Chondrocyte (in vitro differentiated cells): ENCODE measurements at places on chromosomes 4 and X. TPM values are rescaled to one million over a fixed set of nuclear protein-coding genes. Genes with fewer than 3 reads are reported as not detected.

Gene SNCA
- 3.1 to 5.0 TPM (median 3.9 TPM) in 3 replicates for total RNA-seq

Gene DRP2
- total RNA-seq, result 0.23 to 0.92 TPM (median 0.37 TPM) in 3 replicates

Gene HSFX1
- 1.6 to 2.1 TPM (median 2.1 TPM) in 3 replicates for total RNA-seq

Gene EVC2
- total RNA-seq, result 2.8 to 5.5 TPM (median 5.5 TPM) in 3 replicates

Gene HDX
- total RNA-seq, result 4.0 to 4.5 TPM (median 4.2 TPM) in 3 replicates

- DNase-seq, result no peak
These were observed 187.6 kb downstream of the TSPAN5 start for GRCh38 chr4:98470831-98471230.

- no peak for DNase-seq
These were observed 2.0 kb upstream of the SYP start for GRCh38 chrX:49202022-49202421.

DNA sequence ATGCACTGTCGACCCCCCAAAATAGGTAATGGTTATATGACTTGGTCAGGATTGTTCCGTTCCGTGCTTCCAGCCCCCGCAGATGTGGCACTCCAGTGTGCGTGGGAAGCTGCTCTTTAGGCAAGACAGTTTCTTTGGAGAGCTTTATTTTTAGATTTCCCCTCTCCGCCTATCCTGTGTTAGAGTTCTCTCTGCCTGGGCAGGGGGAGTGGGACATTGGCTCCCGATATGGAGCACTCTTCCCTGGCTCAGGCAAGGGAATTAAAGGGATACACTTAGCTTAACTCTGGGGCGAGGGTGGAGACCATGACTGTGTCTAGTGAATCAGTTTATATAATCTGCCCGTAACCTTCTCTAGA, 36.0 kb downstream of the DLG3 start:
- DNase-seq, result no peak

- no peak for DNase-seq
These were observed 118.2 kb upstream of the STX18 start for GRCh38 chr4:4659871-4660651.

DNA sequence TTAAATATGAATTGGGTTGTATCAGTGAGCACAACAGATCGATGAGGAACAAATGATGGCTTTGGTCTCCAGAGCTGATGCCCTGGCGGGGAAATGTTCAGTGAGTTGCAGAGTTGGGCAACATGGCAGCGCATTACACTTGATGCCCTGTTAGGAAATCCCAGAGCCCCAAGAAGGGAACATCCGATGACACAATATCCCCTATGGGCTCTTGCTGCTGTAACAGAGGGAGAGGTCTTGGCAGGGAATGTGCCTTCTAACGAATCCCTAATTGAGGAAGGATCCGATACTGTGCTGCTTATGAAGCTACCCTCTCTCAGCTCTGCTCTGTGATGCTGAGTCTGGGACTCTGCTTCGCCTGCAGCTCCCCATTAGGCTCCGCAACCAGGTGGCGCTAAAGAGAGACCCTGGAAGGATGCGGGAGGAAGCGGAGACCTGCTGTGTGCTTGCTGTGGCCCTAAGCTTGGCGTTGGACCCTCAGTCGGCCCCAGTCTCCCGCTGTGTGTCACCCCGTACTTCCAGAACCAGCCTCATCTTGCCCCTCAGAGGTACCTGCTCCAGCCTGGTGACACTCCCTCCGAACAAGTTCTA, 38.9 kb downstream of the PDHA1 start:
- DNase-seq, result no peak

- DNase-seq, result no peak
These were observed 51.8 kb downstream of the PHOX2B start for GRCh38 chr4:41696763-41697162.

DNA sequence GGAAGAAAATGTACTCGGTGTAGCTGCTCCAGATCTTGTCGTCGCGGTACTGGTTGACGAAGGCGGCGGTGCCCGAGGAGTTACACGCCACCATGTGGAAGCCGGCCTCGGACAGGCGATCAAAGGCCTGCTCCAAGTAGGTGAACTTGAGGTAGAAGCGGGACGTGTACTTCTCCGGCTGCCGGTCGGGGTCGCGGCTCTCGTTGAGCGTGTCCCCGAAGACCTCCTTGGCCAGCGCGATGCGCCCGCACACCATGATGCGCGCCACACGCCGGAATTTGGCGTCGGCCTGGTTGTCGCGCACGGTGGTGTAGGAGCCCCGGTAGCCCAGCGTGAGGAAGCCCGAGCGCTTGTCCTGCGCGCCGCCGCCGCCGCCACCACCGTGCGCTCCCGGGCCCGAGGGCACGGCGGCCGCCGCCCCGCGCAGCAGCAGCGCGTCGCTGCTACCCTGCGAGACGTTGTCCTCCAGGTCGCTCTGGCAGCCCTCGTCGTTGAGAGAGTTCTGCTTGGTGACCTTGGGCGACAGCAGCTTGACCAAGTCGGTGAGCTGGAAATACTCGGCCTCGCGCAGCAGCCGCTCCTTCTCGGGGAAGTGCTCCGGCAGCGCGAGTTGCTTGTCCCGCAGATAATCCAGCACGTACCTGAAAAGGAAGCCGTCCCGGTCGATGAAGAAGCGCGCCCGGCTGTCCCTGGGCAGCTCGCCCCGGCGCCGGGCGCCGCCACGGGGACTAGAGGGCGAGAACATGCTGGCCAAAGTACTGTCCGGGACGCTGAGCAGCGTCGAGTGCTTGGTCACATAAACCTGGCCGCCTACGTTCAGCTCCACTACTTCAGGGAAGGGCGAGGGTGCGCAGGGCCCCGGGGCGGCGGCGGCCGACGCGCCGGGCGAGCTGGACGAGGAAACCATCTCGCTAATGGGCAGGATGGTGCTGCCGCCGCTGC, 775 bp downstream of the KCTD8 start:
- DNase-seq, result peak; percentile 89

DNA sequence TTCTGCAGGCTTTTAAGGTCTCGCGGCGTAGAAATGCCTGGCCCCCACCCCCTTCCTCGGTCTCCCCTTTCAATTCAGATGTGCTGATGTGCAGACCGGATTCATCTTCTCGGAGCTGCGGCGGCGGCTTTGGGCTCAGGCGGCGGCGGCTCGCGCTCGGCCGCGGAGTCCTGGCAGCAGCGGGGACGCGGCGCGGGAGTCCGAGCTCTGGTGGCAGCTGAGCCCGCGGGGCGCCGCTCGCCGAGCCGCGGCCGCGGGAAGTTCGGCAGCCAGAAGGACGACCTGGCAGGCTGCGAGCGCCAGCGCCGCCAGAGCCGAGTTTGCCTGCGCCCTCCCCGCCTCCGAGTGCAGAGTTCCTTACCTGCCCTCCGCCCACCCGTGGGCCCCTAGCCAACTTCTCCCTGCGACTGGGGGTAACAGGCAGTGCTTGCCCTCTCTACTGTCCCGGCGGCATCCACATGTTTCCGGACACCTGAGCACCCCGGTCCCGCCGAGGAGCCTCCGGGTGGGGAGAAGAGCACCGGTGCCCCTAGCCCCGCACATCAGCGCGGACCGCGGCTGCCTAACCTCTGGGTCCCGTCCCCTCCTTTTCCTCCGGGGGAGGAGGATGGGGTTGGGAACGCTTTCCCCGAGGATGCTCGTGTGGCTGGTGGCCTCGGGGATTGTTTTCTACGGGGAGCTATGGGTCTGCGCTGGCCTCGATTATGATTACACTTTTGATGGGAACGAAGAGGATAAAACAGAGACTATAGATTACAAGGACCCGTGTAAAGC, 448 bp downstream of the TLL1 start:
- peak; percentile 86 for DNase-seq

DNA sequence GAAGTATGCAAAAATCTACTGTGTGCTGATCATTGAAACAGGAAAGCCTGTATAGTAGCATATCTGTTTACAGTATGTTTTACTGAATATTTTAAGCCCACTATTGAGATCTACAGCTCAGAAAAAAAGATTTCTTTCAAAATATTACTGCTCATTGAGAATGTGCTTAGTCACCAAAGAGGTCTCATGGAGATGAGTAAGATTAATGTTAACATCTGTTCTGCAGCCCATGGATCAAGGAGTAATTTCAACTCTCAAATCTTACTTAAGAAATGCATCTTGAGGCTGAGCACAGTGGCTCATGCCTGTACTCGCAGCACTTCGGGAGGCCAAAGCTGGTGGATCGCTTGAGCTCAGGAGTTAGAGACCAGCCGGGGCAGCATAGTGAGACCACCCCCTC, 3.3 kb downstream of the RNF4 start:
- DNase-seq, result no peak

DNA sequence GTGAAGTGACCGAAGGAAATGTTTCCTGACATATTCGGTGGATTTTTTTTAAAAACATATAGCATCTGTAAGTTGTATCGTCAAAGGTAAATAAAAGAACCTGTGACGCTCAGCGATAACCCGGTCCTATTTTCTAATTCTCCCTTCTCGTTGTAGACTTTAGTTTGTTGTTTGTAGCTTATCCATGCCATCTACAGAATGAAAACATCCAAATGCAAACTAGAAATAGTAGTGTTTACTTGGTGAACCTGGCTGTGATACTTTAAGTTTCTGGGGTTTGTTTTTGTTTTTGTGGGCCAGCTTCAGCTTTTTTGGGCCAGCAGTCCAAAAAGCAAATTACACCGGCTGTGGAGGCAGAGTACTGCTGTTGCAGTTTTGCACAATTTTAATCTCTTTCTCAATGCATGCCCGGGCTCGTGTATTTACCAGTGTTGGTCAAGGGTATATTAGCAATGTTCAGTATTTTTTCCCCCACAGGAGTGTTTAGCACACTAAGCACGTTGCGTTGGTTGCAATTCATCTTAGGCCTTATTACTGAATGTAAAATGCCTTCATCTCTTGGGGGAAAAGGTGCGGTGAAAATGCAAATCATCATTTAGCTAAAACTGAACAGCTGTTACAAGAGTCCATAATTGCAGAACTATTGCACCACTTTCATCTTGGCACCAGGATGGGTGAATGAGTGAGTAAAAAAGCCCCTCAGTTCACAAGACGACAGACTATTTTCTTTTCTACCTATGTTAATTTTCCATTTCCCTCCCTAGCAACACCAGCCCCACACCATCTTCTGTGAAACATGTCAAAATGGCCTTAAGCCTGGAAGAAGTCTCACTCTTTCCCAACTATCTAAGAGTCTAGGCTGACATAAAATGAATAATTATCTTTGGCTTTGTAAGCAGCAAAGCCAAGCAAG, 1.7 kb upstream of the CNOT6L start:
- no peak for DNase-seq

GRCh38 chrX:13023567-13023966, 20.9 kb downstream of the FAM9C start:
- no peak for DNase-seq

GRCh38 chr4:27716693-27717430, 856.2 kb downstream of the STIM2 start:
- no peak for DNase-seq
